ENCODE measurements at places on chromosomes 5 and 9. TPM values are rescaled to one million over a fixed set of nuclear protein-coding genes. Genes with fewer than 3 reads are reported as not detected.

The PCDHGA6 gene
- 0.13 TPM for total RNA-seq

The CYLC2 gene
- not detected for total RNA-seq

The TNFSF15 gene
- 0.17 TPM for total RNA-seq

The FBXO10 gene
- total RNA-seq, result 7.3 TPM

The FBN2 gene
- 12.1 TPM for total RNA-seq

The LTC4S gene
- total RNA-seq, result 0.32 TPM

The NUTM2F gene
- total RNA-seq, result not detected

The CDO1 gene
- not detected for total RNA-seq

The SPATA9 gene
- not detected for total RNA-seq

The SOHLH1 gene
- total RNA-seq, result not detected

The TPPP gene
- total RNA-seq, result 5.5 TPM

The PCDHB2 gene
- 4.1 TPM for total RNA-seq

The MED7 gene
- 16.6 TPM for total RNA-seq

The GFM2 gene
- total RNA-seq, result 18.1 TPM

The FGD3 gene
- total RNA-seq, result 0.14 TPM

The ROR2 gene
- total RNA-seq, result 1.6 TPM

The HSPA4 gene
- total RNA-seq, result 182 TPM

The F2R gene
- 50.2 TPM for total RNA-seq

The RXFP3 gene
- not detected for total RNA-seq

The FOXD4L4 gene
- 0.07 TPM for total RNA-seq

The TRPM6 gene
- 1.8 TPM for total RNA-seq

The PFN3 gene
- total RNA-seq, result not detected

The ADAMTS19 gene
- not detected for total RNA-seq

The SCGB3A2 gene
- not detected for total RNA-seq

The EIF4E1B gene
- total RNA-seq, result not detected

The CTXN3 gene
- total RNA-seq, result not detected

The HAVCR2 gene
- total RNA-seq, result 0.39 TPM

The ZNF366 gene
- not detected for total RNA-seq

The CDC25C gene
- total RNA-seq, result 10.5 TPM

The IL3 gene
- total RNA-seq, result not detected

The CRAT gene
- 29.7 TPM for total RNA-seq

The TMED9 gene
- 293 TPM for total RNA-seq

The LCNL1 gene
- total RNA-seq, result 0.07 TPM

The PBX3 gene
- total RNA-seq, result 11.4 TPM

The DMRT3 gene
- not detected for total RNA-seq

The AQP7 gene
- total RNA-seq, result 0.64 TPM

The CDH18 gene
- not detected for total RNA-seq

The TAF11L6 gene
- total RNA-seq, result not detected

The LEAP2 gene
- 0.86 TPM for total RNA-seq

The CENPH gene
- total RNA-seq, result 30.3 TPM

The PCDHGA4 gene
- 0.08 TPM for total RNA-seq

The REEP2 gene
- total RNA-seq, result 6.1 TPM

The CNTNAP3B gene
- total RNA-seq, result 16.8 TPM

The TBC1D13 gene
- total RNA-seq, result 20.8 TPM

The RNF183 gene
- total RNA-seq, result not detected

The PCDHGA2 gene
- 0.70 TPM for total RNA-seq

Data from A549 treated with GW870086 at 1 μM for 4 hours (cell line).